ENCODE measurements at places on chromosomes 5 and 9. TPM values are rescaled to one million over a fixed set of nuclear protein-coding genes. Genes with fewer than 3 reads are reported as not detected.

GRCh38 chr5:98454407-98454806 lies 319.1 kb upstream of the RGMB start:
- DNase-seq, result peak; percentile 61

Gene CCDC183
- under 0.01 TPM for total RNA-seq

- no peak for DNase-seq
These were observed 347.4 kb downstream of the NDUFS4 start for GRCh38 chr5:53907827-53908226.

GRCh38 chr5:95448789-95449188 lies 57.6 kb downstream of the FAM81B start:
- DNase-seq, result no peak

- DNase-seq, result no peak
These were observed 122.9 kb downstream of the KDM4C start for GRCh38 chr9:6880626-6881025.

Gene NIPAL4
- 5.3 TPM for total RNA-seq

- DNase-seq, result no peak
These were observed 114.1 kb downstream of the MPDZ start for GRCh38 chr9:13165236-13165945.

Gene TMEM252
- total RNA-seq, result not detected

DNA sequence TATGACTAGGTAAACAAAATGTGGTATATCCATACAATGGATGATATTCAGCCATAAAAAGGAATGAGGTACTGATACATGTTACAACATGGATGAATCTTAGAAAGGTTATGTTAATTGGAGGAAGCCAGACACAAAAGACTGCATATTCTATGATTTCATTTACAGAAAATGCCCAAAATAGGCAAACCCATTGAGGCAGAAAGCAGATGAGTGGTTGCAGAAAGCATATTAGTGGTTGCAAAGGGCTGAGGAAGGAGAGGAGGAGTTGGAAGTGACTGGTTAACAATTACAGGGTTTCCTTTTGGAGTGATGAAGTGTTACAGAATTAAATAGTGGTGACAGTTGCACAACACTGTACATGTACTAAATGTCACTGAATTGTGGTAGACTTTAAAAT lies 17.7 kb downstream of the PLGRKT start:
- DNase-seq, result no peak

Gene SPINK6
- not detected for total RNA-seq

- DNase-seq, result no peak
These were observed 115.9 kb downstream of the GADD45G start for GRCh38 chr9:89720696-89721175.

- DNase-seq, result no peak
These were observed 139.5 kb downstream of the KDM4C start for GRCh38 chr9:6897207-6897822.

DNA sequence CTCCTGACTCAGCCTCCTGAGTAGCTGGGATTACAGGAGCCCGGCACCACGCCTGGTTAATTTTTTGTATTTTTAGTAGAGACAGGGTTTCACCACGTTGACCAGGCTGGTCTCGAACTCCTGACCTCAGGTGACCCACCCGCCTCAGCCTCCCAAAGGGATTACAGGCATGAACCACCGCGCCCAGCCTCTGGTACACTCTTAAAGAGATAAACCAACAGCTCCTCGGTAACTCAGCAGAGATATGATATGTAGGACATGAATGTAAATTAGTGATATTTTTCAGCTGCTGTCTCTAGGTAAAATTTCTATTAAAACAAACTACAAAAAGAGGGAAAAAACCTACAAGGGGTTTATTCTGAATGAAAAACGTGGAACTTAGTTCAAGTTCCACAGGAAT lies 42.8 kb upstream of the HK3 start:
- DNase-seq, result no peak

DNA sequence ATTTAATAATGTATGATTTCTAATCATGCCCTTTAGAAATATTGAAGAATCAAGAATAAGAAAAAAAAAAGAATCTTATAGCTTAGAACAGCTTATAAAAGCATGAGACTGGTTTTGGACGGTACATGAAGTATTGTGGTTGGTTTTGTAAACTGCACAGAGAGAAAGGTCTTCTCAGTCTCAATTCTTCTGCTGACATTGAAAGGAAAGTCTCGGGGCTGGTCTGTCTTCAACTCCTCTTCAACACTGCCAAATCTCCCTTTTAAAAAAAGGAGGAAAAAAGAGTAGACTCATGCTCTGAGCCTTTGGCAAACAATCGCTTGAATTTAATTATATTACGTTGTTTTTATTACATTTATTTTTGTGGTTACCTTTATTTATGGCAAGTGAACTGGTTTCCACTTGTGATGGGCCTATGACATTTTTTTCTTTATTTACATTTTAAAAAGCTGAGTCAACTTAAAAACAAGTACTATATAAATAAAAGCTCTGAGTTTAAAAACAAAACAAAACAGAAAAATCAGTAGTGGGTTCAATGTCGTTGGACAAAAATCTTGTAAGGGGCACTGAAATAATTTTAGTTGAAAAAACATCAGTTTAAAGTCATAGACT lies 32.8 kb upstream of the EBF1 start:
- peak; percentile 21 for DNase-seq

- no peak for DNase-seq
These were observed 65.0 kb downstream of the ZNF462 start for GRCh38 chr9:106927916-106928315.

Gene LCN9
- not detected for total RNA-seq

Gene PCDHGA11
- total RNA-seq, result 3.2 TPM

DNA sequence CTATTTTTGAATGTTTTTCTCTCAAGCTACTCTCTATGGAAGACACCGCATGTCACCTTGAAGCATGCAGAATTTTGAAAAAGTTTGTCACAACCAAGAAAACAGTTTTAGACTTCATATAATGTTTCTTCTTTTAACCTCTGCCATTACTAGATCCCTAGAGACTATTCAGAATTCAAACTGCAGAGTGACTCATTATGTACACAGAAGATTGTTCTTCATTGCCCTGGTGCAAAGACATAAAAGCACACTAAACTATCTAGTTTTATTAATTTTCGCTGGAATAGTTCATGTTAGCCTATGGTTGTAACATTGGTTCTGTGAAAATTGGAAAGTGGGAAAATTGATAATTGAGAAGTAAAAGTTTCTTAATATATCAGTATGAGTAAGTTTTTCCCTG lies 18.4 kb downstream of the F2RL2 start:
- peak; percentile 50 for DNase-seq

Gene C5orf52
- total RNA-seq, result not detected

DNA sequence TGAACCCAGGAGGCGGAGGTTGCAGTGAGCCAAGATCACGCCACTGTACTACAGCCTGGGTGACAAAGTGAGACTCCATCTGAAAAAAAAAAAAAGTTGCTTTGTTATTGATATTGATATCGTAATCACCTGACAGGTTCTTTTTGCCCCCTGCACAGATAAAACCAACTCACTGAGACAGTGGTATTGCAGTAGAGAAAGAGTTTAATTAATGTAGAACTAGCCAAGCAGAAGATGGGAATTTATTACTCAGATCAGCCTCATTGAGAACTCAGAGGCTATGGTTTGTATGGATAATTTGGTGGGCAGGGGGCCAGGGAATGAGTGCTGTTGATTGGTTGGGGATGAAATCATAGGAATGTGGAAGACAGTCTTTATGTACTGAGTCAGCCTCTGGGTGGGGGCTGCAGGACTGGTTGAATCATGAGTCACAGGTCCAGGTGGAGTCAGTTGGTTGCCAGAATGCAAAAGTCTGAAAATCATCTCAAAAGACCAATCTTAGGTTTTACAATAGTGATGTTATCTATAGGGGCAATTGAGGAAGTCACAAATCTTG lies 35.8 kb upstream of the MEGF10 start:
- peak; percentile 76 for DNase-seq

Gene GCNT1
- total RNA-seq, result 3.7 TPM

DNA sequence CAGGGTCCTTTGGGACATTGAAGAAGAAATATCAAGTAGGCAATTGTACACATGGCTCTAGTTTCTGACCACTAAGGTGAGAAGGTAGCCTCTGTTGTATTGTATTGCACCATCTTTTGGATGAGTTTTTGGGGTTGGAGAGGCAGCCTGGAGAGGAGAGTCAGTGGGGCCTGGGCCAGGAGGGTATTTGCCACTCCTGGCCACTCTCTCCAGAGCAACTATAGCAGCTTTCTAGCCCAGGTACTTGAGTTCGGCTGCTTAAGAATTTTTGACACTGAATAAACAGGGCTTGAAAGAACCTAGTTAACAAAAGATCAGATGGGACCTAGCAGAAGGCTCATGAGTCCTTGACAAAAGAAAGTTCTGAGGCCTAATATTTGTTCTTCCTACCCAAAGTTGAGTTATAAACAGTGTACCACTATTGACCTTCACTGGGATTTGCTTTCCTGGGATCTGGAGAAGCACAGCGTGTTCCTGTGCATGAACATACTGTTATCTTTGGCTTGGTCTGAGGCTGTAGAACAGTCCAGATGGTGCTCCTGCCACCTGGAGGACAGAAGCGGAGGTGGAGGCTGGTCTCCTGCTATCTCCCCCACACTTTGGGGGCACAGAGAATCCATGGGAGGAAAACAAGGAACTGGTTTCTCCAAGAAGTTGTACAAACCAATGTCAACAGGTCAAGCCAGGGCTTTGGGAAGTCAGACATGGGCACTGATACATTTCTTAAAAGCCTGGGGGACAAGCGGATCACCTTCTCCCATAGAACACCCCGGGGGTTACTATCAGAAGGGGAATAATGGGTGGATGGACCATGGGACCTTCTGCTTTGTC lies 110.4 kb upstream of the LIFR start:
- DNase-seq, result peak; percentile 21
